ENCODE measurements at places on chromosomes 16 and 17. TPM values are rescaled to one million over a fixed set of nuclear protein-coding genes. Genes with fewer than 3 reads are reported as not detected.

- no peaks in the 10 kb centered on the region for H3K36me3 ChIP-seq
- H3K27me3 ChIP-seq: no peaks in the 10 kb centered on the region
- DNase-seq: no peak
- peaks cover 44% of the 10 kb centered on the region for H3K4me1 ChIP-seq
Measured at GRCh38 chr17:57357830-57358430, 101.6 kb downstream of the MSI2 start.

- no peak overlapping the region for H3K4me3 ChIP-seq
- no peaks in the 10 kb centered on the region for H3K4me1 ChIP-seq
- no peaks in the 10 kb centered on the region for H3K36me3 ChIP-seq
- no peak for DNase-seq
Measured at GRCh38 chr16:1906055-1906845, 12.0 kb downstream of the HS3ST6 start.

- DNase-seq: no peak
- no peak overlapping the region for H3K27ac ChIP-seq
- H3K4me1 ChIP-seq: peaks cover 2% of the 10 kb centered on the region
- H3K4me3 ChIP-seq: peak overlapping the region; percentile 36
Measured at GRCh38 chr17:81388091-81388611, 7.1 kb upstream of the BAHCC1 start.

DNA sequence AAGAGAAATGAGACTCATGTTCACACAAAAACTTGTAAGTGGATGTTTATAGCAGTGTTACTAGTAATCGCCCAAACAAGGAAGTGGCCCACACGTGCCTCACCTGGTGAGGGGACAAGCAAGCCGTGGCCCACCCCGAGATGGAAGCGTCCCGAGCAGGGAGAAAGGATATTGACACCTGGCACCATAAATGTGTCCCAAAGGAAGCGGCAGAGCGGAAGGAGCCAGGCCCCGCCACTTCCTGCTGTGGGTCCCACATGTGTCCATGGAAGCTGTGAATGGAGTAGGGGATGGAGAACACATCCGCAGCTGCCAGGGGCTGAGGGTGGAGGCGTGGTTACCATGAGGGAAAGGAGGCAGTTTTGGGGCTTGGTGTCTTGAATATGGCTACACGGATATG, 18.9 kb downstream of the KCNJ18 start:
- H3K36me3 ChIP-seq: no peaks in the 10 kb centered on the region
- no peak for DNase-seq
- H3K27ac ChIP-seq: no peak overlapping the region
- no peak overlapping the region for H3K4me3 ChIP-seq
- no peaks in the 10 kb centered on the region for H3K4me1 ChIP-seq

GRCh38 chr17:32878211-32878610, 1.3 kb upstream of the MYO1D start:
- no peak overlapping the region for H3K4me3 ChIP-seq
- no peak overlapping the region for H3K27ac ChIP-seq
- H3K27me3 ChIP-seq: peaks cover 13% of the 10 kb centered on the region
- no peak for DNase-seq

- H3K4me3 ChIP-seq: peak overlapping the region; percentile 41
- peaks cover 50% of the 10 kb centered on the region for H3K4me1 ChIP-seq
- no peaks in the 10 kb centered on the region for H3K27me3 ChIP-seq
- no peak for DNase-seq
Measured at GRCh38 chr16:15988268-15989013, 39.0 kb downstream of the ABCC1 start.

DNA sequence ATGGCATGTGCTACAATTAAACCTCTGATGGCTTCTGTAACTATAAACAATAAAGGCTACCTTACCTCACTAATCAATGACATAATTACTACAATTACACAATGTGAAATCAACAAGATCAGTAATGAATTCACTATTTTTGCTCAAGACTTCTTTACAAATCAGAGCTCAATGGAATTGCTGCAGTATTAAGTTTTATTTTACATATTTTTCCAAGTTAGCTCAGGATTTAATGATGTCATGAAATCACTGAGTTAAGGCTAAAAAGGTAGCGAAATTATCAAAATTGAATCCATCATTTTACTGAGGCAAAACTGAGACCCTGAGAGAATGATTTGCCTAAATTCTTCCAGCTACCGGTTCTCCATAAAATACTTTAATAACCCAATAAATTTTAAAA, 21.8 kb downstream of the ABCA5 start:
- no peaks in the 10 kb centered on the region for H3K27me3 ChIP-seq
- DNase-seq: no peak
- H3K36me3 ChIP-seq: no peaks in the 10 kb centered on the region
- no peak overlapping the region for H3K27ac ChIP-seq
- no peaks in the 10 kb centered on the region for H3K4me1 ChIP-seq

CCR7 gene
- 165 TPM for total RNA-seq

- H3K27ac ChIP-seq: no peak overlapping the region
- no peaks in the 10 kb centered on the region for H3K36me3 ChIP-seq
- H3K4me3 ChIP-seq: no peak overlapping the region
- no peak for DNase-seq
Measured at GRCh38 chr16:57555831-57556230, 13.4 kb downstream of the ADGRG5 start.

- peaks cover 4% of the 10 kb centered on the region for H3K36me3 ChIP-seq
- H3K4me1 ChIP-seq: peaks cover 23% of the 10 kb centered on the region
- no peaks in the 10 kb centered on the region for H3K27me3 ChIP-seq
- peak; percentile 10 for DNase-seq
- peak overlapping the region; percentile 90 for H3K27ac ChIP-seq
- H3K4me3 ChIP-seq: peak overlapping the region; percentile 77
Measured at GRCh38 chr16:70737377-70738082, 51.7 kb upstream of the MTSS2 start.

DNA sequence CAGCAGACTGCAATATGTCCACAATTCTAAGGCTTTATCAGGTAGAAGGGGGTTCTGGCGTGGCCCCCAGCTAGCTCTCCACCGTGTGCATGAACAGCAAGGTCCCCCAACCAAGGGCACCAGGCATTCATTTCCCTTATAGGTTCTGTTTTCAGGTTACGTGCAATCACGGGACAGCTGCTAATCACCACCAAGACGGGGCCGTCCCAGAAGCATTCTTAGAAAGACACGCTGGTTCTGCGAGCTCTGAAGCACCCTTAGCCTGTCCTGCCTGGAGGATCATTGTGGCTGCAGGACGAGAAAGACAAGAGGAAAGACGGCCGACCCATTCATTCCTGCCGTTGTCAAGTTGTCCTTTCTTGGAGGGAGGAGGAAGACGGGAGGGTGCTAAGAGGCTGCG, 302.9 kb downstream of the SOX9 start:
- peak overlapping the region; percentile 56 for H3K27ac ChIP-seq
- DNase-seq: no peak
- peak overlapping the region; percentile 74 for H3K4me3 ChIP-seq
- no peaks in the 10 kb centered on the region for H3K36me3 ChIP-seq
- peaks cover 25% of the 10 kb centered on the region for H3K4me1 ChIP-seq
- peaks cover 11% of the 10 kb centered on the region for H3K27me3 ChIP-seq

Measured in T-helper 17 cell (primary cell).